ENCODE measurements at places on chromosomes 12 and 14.

DNA sequence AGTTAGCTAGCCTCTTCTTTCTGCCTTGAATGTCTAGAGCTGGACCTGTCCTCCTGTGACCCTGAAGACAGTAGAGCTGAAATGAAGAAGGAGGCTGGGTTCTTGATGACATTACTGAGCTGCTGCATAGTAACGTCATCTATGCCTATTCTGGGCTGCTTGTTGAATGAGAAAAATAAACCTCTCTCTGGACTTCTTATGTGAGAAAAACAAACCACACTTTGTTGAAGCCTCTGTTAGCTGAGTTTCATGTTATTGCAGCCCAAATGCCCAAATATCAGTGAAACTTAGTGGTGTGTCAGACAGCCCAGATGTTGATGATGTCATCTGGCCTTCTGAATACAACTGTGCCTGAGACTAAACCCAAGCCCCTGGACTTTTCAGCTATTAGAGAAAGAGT, 67.0 kb upstream of the MAX start:
- DNase-seq: no peak

DNA sequence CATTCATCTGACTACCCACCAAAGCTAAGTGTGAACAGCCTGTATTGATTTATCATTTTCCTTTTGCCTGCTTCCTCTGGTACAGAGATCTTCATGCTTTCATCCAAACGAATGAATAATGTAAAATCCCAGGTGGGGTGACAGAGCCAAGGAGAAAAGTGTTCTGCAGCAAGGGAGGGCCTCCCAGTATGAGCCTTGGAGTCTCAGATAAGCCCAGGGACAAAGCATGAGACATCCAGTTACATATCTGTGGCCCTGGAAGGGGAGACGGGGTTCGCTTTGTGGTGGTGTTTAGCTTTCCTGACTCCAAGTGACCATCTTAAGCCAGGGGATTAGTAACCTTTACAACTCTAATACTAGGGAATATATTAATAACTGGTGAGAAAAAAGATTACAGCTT, 177.1 kb downstream of the ETV6 start:
- no peak for DNase-seq

DNA sequence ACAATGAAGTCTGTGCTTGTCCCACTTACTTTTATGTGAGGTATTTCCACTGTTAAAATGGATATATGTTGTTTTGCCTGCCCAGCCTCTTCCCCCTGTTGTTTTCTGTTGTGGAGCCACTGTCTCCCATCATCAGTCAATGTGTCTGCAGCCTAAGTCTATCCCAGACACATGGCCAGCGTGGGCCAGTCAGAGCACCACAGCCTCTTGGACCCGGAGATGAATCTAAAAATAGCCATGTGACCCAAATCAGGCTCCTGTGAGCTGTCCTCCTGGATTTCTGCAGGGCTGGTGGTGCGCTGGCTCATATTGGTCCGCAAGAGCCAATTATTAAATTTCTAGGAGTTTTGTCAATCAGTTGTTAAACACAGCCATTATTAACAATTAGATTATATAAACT, 44.0 kb upstream of the PRICKLE1 start:
- no peak for DNase-seq

DNA sequence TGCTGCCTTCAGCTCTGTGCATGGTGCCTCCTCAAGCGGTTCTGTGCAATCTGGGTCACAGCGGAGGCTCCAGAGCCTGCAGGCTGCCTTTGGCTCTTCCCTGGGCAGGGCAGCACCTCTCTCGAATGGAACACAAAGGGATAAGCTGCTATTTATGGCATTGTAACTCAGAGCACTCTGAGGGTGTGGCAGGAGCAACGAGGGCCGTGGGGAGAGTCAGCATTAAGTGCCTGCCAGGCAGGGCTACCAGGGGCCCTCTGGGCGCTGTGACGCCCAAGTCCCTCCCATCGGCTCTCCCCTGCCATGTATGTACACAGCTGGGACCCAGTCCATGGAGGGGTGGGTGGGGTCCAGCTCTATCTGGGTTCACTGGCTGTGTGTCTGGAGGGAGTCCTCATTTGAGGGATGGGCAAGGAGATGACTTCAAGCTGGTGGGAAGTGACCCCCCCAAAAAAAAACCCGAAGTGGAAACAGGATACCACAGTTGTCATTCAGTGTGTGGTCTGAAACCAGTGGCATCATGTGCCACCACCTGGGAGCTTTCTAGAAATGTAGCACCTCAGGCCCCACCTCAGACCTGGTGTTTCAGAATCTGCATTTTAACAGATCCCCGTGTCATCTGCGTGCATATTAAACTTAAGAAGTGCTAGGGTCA, 44.0 kb upstream of the OAS1 start:
- DNase-seq: no peak

DNA sequence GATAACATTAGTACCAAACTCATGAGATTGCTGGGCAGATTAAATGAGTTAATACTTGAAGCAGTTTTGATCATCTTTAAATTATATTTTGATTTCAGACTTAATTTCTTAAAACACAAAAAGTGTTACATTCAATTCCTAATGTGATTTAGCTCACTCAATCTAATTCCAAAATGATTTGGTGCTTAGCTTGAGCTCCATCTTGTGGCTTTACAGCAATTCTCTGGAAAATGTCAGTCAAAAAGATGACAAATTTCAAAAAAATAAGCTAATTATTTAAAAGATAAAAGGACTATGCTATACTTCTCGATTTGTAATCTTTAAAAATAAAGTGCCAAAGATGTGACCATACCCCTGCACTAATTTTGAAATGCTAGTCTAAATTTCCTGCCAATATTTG, 10.1 kb downstream of the LLPH start:
- no peak for DNase-seq

GRCh38 chr12:49627752-49628360, 4.5 kb downstream of the PRPF40B start:
- DNase-seq: peak; percentile 67
